Urothelium cell line (cell line): ENCODE measurements at places on chromosomes 7 and 10.

DNA sequence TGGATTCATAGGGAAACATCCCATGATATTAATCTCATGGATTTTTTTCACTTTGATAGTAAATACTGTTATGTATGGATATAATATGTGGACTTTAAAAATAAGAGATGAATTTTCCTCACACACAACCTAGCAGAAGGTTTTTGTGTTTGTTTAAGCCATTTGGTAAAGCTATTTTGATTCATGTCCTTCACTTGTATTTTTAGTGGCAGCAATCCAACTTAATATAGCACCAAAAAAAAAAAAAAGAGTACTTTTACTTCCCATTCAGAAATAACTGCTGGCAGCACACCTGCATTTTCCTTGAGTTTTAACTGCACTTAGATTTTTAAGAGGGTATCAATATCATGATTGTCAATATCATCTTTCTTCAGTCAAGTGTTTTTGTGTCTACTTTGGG, 60.0 kb downstream of the MCMBP start:
- no peak for DNase-seq

GRCh38 chr7:49324707-49325106, 400.4 kb downstream of the CDC14C start:
- DNase-seq = peak; percentile 29

DNA sequence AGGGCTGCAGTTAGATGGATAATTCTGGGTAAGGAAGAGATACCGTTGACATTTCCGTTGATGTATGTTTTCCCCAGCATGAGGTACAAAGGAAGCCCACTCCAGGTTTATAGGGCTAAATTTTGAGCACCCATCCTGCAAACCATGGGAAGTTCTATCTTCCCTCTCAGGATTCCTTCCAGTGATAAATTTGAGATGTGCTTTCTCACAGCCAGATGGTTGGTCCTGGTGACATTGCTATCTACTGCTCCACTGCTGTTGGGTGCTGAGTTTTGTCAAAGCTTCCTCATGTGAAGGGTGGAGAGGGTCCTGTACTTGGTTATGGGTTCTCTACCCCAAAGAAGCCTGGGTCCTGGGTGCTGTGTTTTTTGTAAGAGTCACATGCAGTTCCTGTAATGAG, 57.4 kb downstream of the CXCL12 start:
- DNase-seq = no peak

DNA sequence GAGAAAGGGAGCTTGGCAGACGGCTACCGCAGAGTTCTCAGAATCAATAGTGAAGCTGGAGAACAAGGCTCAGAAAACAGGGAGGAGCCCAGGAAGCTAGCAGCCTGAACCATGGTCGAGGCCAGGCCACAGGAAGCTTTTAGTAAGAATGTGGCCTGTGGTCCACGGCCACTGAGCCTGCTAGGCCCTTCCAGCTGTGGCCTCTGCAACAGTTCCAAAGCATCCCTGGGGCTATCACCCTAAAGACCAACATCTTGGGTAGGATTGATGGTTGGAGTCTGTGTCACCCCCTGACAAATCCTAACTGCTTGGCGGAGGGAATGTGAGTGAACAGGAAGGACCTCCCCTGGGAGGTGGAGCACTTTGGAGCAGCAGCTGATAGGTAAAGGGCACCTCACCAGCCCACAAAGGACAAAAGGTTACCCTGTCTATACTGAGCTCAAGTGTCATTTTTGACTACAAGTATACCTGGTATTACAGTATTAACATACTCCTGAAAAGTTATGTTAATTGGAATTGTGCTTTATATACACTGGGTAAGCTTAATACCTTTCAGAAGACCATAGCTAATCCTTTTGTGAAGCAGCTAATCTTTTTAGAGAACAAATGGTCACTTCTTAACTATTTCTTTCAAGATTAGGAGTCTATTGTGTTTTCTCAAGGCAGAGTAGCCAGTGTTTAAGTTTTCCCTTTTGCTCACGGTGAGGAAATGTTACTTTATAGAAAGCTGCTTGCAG, 18.7 kb downstream of the PTPRE start:
- DNase-seq = no peak

GRCh38 chr10:84179059-84179710, 5.6 kb downstream of the GPR15LG start:
- no peak for DNase-seq

GRCh38 chr7:142871260-142872105, 14.1 kb downstream of the TRPV6 start:
- DNase-seq = no peak

GRCh38 chr10:2885288-2886278, 181.8 kb upstream of the PFKP start:
- no peak for DNase-seq

- peak; percentile 6 for DNase-seq
Measured at GRCh38 chr7:2312267-2312929, 1.8 kb downstream of the SNX8 start.

GRCh38 chr7:127419196-127419595, 26.7 kb upstream of the ZNF800 start:
- no peak for DNase-seq

- DNase-seq = no peak
Measured at GRCh38 chr10:73076360-73077183, 20.1 kb downstream of the P4HA1 start.

GRCh38 chr7:150716368-150716767, at the start of gene GIMAP1:
GIMAP1 (plus strand) TSS chr7:150716613; CDS start chr7:150719048, 2,435 bp downstream.
- DNase-seq = no peak

DNA sequence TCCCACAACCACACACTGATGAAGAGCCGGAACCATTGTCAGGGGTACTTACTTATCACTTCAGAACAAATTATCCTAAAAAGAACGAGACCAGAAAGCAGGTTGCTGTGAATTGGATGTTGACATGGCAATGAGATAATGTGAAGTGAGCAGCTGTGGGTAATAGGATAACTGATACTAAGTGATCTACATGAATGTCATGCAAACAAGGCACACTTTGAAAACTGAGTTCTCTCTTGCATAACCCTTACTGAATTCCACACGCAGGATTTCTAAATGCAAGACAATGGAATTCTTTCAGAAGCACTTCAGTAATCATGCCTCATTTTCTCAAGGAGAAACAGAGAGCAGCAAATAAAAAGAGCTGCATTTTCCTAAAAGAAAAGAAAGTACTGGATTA, 242.5 kb upstream of the TMEM229A start:
- no peak for DNase-seq

- DNase-seq = no peak
Measured at GRCh38 chr10:52578871-52579405, 193.6 kb downstream of the MBL2 start.

DNA sequence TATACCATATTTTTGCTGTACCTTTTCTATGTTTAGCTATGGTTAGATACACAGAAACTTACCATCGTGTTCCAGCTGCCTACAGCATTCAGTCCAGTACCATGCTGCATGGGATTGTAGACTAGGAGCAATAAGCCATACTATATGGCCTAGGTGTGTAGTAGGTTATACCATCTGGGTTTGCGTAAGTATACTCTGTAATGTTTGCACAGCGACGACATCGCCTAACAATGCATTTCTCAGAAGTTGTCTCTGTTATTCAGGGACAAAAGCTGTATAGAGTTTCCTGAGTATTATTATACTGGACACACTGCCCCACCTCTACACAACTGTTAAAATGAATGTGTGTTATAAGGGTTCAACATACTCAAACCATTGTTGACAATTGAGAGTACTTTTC, 93.8 kb upstream of the MKI67 start:
- no peak for DNase-seq

- peak; percentile 66 for DNase-seq
Measured at GRCh38 chr10:24174014-24174413, 34.9 kb upstream of the KIAA1217 start.

DNA sequence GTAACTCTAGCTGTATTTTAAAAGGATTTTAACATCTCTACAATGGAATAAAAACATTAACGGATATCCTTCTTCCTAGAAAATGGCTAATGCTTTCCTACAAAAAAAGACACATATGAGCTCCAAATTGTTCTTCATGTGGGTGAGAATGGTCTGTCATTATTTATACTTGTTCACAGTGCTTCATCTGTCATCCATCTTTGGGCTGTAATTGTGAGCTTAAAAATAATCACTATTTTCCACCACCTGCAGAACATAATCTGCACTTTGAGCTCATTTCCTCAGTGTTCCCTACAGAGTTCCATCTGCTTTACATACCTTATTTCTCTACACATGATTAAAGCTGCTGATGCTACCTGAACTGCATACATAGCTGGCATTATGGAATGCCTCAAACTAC, 979.1 kb upstream of the C7orf33 start:
- DNase-seq = no peak

GRCh38 chr7:157405501-157405900, 68.7 kb downstream of the DNAJB6 start:
- no peak for DNase-seq

DNA sequence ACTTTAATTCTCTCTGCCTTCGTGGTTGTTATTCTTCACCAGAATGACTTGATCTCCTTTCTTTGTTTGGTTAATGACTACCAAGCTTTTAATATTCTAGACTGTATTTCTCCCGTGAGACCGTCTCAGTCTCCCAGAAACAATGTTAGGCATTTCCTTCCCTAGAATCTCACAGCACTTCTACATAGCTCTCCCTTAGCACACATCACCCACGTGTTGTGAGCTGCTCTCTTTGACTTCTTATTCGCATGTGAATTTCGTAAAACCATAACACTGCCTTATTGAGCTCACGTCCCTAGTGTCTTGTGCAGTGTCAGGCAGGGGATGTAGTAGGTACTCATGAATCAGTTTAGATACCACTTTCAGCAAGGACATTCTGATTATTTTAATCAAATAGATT, 57.5 kb upstream of the MGAM2 start:
- no peak for DNase-seq

DNA sequence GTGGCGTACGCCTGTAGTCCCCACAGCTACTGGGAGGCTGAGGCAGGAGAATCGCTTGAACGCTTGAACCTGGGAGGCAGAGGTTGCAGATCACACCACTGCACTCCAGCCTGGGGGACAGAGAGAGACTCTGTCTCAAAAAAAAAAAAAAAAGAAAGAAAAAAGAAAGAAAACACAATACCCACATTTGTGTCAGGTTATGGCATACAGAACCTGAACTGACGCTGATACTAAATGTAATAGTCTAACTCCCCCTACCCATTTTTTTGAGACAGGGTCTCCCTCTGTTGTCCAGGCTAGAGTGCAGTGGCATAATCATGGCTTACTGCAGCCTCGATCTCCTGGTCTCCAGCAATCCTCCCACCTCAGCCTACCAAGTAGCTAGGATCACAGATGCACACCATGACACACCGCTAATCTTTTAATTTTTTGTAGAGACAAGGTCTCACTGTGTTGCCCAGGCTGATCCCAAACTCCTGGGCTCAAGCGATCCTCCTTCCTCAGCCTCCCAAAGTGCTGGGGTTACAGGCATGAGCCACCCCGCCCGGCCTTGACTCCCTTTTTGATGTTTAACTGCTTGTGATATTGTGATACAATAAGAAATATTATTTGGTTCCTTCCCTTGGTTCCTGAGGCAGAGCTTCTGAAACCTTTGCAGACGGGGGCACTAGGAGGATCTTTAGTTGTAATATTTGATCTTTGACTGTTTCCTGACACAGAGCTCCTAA, 6.5 kb upstream of the MMD2 start:
- DNase-seq = no peak

GRCh38 chr7:25240340-25240739, 12.1 kb upstream of the NPVF start:
- no peak for DNase-seq

DNA sequence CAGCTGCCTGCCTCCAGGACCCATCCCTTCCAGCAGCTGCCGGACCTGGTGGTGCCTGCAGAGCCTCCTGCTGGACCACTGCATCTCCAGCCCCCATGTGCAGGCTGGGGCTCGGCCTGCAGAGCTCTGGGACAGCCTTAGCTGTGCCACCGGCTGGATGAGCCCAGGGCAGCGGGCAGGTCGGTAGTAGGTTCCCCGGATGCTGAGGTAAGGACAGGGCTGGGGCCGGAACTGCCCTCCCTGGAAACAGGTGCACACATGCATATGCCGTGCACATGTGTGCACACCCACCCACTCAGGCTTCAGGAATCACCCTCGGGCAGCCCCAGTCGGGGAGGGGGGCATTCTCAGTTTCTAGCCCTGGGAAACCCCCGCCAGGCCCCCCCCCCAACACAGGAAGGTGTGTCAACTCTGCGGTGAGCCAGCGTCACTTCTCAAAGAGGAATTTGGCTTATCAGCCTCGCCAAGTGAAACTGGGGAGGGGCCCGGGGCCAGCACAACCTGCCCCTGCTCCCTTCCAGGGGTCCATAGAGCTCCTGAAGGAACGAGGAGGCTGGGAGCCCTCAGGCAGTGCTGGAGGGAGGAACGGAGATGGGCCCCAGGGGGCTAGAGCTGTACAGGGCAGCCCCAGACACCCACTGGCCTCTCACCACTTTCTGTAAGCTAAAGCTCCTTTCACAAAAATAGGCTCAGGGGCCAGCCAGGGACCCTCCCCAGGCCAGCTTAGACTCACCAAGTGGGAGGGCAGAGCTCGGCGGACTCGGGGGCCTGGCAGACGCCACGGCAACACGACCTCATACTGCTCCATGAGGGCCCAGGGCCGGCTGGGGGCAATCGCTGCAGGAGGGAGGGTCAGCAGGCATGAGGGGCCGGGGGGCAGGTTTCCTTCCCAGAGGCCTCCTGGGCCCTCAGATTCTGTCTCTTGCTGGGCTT, 1.7 kb downstream of the ADAM8 start:
- DNase-seq = no peak

GRCh38 chr7:21916176-21916575, 29.5 kb downstream of the CDCA7L start:
- DNase-seq = no peak

GRCh38 chr10:117272195-117273076, 31.5 kb downstream of the SLC18A2 start:
- DNase-seq = no peak

GRCh38 chr7:50304911-50305582, 531 bp downstream of the IKZF1 start:
- peak; percentile 48 for DNase-seq

DNA sequence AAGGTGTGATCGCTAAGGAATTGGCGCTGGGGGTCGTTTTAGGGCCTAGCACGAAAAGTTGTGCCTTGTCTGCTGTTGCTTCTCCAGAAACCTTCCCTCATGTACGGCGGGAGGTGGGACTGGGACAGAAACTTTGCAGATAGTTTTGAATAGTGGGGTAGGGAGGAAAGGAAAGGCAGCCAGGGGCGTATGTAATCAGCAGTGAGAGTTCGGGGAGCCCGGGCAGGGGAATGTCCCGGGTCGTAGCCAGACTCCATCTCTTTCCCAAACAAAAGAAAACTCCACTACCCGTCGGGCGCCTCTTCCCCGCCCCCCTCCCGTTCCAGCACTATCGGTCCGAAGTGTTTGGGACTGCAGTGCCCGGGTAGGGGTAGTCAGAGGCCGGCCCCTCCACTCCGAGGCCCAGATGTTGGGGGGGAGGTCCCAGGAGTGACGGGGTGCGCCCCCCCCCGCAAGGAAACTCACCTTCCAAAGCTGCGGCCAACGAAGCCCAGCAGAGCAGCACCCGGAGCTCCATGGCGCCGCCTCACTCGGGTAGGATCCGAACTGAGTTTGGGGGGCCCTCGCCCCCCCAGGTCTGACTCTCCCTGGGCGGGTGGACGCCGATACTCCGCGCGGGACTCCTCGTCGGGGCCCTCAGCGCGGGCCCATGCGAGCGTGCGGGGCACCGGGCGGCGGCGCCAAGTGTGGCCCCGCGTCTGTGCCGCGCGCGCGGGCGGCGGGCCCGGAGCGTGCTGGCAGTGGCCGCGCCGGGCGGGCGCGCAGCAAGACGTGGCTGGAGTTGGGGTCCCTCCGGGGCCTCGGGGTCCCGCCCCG, 601 bp downstream of the EPHB4 start:
- no peak for DNase-seq

GRCh38 chr10:116886772-116887171, 37.5 kb downstream of the ENO4 start:
- DNase-seq = no peak

GRCh38 chr10:88162852-88163251, 299.4 kb downstream of the PTEN start:
- DNase-seq = no peak

GRCh38 chr10:34022195-34022594, 687.7 kb upstream of the NRP1 start:
- no peak for DNase-seq
